NCI-H524 treated with DMSO at 0.1 percent for 48 hours (cell line): ENCODE measurements at places on chromosomes 16 and 17.

GRCh38 chr16:17633181-17633951 is 162.6 kb upstream of the XYLT1 start:
- no peak for DNase-seq

- DNase-seq, result no peak
Measured at GRCh38 chr16:84443166-84443802, 61.2 kb downstream of the MEAK7 start.

DNA sequence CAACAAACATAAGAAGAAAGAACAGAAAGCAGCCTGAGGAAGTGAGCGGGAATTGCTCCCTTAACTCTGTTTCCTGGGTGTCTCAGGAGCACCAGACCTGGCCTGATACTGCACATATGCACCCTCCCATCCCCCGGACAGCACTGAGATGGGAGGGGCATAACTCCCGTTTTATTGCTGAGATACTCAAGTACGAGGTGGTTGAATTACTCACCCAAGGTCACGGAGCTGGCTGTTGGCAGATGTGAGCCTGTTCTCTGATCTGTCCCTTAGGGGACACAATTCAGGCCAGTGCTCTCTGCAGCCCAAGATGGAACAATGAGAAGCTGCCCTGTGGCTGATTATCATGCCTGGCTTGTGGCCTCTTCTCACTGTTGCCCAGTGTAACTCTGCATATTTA is 9.1 kb upstream of the MED9 start:
- DNase-seq, result peak; percentile 87

DNA sequence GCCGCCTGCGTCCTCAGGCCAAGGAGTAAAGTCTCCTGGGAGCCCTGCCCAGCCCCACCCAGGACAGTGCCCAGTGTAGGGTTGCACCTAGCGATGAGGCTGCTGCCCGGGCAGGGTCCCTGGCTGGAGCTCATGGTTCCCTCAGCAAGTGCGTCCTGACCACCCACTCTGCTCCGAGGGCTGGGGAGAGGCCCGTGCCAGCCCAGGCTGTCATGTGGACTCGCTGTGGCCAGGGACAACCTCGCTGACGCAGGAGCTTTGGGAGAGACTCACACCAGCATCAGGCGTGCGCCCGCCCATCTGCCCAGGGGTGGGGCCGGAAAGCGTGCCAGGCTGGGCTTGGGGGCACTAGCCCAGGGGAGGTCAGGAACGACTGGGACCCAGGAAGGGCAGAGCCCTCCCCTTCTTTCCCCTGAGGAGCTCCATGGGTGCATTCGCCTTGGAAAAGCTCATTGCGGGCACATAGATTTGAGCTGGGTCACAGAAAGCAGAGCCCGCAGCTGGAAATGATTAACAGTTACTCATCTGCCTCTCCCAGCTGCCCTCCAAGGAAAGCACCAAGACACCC is 19.7 kb downstream of the DPEP1 start:
- DNase-seq, result no peak

- DNase-seq, result no peak
Measured at GRCh38 chr17:6554871-6555330, 1.5 kb downstream of the PITPNM3 start.

DNA sequence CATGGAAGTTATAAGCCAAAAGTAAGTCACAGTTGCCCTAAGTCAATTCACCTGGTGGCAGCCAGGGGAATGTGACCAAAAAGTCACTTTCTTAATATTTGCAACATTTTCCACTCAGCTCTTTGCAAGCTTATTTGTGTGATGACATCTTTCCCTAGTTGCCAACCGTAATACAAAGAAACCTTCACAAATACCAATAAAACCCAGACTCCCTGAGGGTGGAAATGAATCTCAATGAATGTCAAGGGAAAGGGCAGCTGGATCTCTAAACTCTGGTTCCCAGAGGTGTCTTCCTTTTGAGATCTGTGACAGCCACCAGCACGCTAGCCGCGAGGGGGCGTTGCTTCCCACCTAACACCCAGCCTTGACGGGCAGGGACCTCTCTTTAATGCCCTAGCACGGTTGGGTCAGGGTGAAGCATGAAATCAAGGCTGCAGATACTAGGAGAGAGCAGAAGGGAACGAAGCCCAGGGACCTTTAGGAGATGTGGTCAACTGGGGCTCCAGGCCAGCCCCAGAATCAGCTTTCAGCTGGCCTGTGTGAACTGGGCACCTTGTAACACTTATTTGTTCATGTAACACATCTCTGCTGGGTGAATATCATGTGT is 82.2 kb downstream of the CMC2 start:
- DNase-seq, result no peak

DNA sequence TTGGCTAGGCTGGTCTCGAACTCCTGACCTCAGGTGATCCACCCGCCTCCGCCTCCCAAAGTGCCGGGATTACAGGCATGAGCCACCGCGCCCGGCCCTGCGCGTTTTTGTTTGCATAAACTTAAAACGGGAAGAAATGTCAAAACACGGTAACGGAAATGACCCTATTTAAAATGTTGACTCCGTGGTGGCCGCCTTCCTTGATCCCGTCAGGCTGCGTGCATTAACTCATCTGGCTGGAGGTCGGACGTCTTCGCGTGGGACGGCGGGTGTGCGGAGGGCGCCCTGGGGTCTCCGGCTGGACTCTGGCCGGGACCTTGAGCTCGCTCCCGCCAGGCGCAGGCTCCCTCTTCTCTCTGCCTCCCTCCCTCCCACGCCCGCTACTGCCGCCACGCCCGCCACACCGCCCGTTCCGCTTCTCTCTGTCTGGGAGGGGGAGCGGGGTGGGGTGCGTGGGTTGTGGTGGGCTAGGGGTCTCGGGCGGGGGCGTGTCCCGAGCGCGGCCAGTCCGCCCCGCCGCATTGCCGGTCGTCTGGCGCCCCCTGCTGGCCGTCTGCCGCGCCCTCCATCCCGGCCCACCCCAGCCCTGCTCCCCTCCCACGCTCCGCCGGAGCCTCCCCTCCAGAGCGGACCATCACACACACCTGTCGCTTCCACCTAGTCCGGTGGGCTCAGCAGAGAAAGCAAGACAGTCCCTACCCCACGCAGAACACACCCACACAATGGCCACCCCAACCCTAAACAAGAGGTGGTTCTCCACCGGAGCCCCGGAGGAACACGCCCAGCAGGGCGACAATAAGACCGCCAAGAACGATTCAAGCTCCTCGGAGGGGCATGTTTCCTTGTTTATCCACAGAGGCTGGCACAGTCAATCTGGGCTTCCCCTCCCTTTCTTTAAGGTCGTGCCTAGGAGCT is 1.2 kb upstream of the CCDC42 start:
- DNase-seq, result no peak
